HuH-7.5 (cell line): ENCODE measurements at places on chromosomes 7 and 10.

DNA sequence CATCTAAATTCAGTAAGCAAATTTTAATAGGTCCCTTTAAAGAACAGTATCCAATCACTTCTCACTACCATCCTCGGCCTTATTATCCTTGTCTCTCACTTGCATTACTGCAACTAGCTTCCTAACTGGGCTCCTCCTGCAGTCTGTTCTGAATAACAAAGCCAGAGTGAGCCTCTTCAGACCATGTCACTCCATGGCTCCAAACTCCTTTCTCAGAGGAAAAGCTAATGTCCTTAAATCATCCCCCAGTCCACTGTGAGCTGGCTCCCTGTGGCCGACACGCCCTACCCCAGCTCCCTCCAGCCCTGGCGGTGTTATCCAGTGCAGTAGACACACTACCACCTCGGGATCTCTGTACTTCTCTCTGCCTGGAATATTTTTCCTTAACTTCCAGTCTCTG lies 80.0 kb downstream of the EPC1 start:
- no peak for DNase-seq

DNA sequence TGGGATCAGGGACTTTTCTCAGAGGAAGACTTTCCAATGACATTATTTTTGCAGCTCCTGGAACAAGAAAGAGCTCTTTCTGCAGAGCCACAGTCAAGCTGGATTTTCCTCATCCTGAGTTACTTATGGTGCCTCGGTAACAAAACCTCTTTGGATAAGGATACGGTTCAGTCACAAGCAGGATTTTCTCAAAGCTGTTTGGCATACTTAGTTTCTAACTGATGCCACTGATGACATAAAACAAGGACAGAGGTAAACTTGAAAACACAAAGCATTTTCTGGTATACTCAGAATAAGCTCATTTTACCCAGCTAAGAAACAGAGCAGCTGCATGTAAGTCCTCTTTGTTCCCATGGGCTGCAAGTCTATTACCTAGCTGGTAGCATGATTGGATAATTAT lies 340.9 kb upstream of the MEOX2 start:
- no peak for DNase-seq

GRCh38 chr10:119357412-119358151 lies 150.2 kb downstream of the GRK5 start:
- no peak for DNase-seq

GRCh38 chr10:16789765-16790164 lies 27.5 kb downstream of the RSU1 start:
- no peak for DNase-seq
